D341Med (cell line): ENCODE measurements at places on chromosomes 11 and 22.

DNA sequence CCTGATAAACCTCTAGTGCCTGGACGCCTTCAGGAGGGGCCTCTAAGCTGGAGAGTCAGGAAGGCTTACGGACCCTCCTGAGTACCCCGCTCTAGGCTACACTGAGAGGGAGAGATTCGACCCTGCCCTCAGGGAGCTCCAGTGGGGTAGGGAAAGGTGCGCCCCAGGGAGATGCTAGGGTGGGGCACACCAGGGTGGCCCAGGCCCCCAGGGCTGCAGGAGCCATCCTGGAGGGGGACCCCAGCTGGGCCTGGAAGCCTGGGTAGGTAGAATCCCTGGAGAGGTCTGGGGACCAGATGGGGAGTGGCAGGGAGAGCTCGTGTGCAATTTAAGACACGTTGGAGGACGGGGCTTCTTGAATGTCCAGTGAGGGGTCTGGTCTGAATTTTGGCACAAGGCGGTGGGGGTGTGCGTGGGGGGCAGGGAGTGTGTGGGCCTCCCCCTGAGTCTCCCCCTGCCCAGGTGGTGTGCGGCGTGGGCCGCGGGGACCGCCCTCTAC, 4.7 kb downstream of the CARNS1 start:
- DNase-seq = no peak

GRCh38 chr22:32444068-32444467, 20.2 kb downstream of the BPIFC start:
- peak; percentile 59 for DNase-seq

GRCh38 chr22:46346680-46347405, 11.3 kb downstream of the TRMU start:
- DNase-seq = no peak

DNA sequence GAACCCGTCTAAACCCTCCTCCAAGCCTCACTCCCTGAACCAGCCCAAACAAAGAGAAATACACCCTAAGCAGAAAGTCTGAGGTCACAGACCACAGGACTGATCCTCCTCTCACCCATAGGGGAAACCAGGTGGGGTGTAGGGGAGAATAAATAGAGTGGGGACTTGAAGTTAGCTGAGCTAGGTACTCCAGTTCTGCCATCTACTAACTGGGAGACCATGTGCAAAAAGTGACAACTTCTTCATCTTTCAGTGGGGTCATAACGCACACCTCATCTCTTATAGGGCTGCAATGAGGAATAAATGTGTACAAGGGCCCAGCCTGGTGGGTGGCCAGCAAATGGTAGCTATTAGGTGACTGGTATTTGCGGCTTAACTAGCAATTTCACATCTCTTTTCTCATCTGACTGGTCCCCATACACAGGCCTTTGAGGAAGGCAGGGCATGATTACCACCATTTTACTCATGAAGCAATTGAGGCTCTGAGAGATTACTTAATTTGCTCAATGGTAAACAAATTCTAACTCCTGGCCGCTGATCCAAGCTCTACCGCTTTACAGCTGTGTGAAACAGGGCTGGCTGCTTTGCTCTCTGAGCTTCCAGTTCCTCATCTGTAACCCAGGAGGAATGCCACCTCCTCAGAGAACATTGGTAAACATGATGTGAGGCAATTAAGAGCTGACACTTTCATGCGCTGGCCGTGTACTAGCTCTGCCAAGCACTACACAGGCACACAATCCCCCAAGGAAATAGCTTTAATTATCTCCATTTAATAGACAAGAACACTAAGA, 16.6 kb downstream of the TBC1D10A start:
- DNase-seq = peak; percentile 26

DNA sequence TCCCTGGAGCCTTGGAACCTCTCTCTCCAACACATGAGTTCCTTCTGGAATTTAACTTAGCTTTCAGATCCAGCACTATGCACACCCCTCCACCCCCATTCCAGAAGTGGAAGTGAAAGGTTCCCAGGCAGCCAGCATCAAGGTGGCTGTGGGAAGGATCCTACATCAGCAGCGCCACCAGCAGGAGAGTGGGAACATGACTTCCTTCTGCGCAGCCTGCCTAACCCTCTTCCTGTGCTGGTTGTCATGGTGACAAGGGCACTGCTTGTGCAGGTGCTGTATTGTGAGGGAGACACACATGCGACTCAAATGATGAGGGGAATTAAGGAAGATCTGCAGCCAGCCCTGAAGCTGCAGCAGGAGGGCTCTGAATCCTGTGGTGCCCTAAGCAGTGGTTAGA, 904.5 kb upstream of the API5 start:
- no peak for DNase-seq

DNA sequence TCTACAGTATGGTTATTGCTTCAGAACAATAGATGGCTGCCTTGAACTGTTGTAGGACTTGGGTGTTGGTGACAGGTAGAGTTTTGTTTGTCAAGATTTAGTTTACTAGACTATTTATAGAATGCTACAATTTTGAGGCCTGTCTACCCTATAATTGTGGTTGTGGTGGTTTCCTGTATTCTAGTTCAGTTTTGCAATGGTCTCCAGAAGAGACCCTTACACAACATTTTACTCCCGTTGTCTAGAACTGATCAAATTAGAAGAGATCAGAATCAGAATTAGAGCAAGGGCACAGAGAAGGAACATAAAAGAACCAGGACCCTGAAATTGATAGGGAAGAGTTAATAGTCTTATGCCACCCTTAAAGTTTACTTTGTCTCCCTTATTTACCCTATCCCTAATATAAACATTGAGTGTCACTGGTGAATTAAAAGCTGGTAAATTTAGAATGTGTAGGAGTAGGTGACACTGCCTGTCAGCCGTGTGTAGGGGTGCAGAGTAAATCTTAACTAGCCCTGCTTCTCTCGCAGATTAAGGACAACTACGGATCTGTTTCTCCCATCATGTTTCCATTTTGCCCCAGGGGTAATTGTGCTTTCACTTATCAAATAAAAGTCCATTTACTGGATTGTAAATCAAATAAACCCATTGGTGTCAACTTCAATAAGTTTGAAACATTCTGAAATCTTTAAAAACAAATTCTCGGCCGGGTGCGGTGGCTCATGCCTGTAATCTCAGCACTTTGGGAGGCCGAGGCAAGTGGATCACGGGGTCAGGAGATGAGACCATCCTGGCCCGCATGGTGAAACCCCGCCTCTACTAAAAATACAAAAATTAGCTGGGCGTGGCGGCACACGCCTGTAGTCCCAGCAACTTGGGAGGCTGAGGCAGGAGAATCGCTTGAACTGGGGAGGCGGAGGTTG, 10.9 kb upstream of the PHLDB1 start:
- no peak for DNase-seq

- no peak for DNase-seq
Observed at GRCh38 chr11:89327885-89328284, 150.2 kb downstream of the TYR start.
